Right renal cortex interstitium (tissue), 3 donors: ENCODE measurements at places on chromosomes 3 and 15.

DNA sequence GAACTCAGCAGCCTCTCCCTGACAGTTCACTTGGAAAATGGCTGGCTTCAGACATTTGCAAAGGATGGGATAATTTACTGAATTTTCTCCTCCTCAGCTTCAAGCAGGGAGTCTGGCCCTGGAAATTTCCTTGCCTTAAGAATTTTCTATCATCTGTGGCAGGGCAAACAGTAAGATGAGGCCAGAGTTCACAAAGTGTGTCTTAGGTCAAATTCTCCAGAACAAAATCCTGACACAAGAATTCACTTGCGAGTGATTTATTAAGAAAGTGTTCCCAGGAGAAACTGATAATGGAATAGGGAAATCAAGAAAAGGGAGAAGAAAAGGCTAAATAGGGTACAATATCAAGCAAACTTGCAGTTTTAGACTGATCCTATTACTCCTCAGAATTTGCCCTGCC lies 55.3 kb downstream of the SNTN start:
- no peak for DNase-seq

GRCh38 chr15:86863226-86863915 lies 783.7 kb downstream of the AGBL1 start:
- DNase-seq, result no peak

- no peak for DNase-seq
Measured at GRCh38 chr15:95946241-95946640, 384.3 kb upstream of the NR2F2 start.

GRCh38 chr3:13088028-13089006 lies 15.1 kb upstream of the IQSEC1 start:
- no peak for DNase-seq

GRCh38 chr3:4778740-4779139 lies 200.5 kb upstream of the BHLHE40 start:
- no peak for DNase-seq
